ENCODE measurements at places on chromosomes 1 and 21.

- DNase-seq: no peak
These were observed 34.5 kb upstream of the RALGPS2 start for GRCh38 chr1:178690496-178690895.

- no peak for DNase-seq
These were observed 65.2 kb downstream of the FAAP20 start for GRCh38 chr1:2129256-2129943.

DNA sequence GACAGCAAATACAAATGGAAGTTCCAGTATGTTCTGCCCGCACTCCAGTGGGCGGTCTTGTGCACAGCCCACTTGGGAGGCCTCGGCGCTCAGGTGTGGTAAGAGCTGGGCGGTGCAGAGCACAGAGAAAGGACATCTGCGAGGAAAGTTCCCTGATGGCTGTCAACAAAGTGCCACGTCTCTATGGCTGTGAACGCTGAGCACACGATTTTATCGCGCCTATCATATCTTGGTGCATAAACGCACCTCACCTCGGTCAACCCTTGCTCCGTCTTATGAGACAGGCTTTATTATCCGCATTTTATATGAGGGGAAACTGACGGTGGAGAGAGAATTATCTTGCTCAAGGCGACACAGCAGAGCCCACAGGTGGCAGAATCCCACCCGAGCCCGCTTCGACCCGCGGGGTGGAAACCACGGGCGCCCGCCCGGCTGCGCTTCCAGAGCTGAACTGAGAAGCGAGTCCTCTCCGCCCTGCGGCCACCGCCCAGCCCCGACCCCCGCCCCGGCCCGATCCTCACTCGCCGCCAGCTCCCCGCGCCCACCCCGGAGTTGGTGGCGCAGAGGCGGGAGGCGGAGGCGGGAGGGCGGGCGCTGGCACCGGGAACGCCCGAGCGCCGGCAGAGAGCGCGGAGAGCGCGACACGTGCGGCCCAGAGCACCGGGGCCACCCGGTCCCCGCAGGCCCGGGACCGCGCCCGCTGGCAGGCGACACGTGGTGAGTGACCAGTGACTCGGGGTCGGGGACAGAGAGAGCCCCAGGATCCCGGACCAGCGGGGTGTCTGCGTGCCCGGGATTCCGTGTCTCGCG lies at the start of gene IL12RB2:
Gene IL12RB2, plus strand, starts transcription at position 623 of the 810 bp plus-strand sequence. CDS start 12,496 bp downstream, outside the sequence.
- DNase-seq: no peak

- DNase-seq: peak; percentile 55
These were observed 2.0 kb upstream of the EFNA4 start for GRCh38 chr1:155061381-155062150.

GRCh38 chr21:38126666-38127303 lies 130.0 kb upstream of the KCNJ15 start:
- DNase-seq: no peak

GRCh38 chr1:209815931-209816341 lies 10.0 kb upstream of the IRF6 start:
- DNase-seq: no peak

DNA sequence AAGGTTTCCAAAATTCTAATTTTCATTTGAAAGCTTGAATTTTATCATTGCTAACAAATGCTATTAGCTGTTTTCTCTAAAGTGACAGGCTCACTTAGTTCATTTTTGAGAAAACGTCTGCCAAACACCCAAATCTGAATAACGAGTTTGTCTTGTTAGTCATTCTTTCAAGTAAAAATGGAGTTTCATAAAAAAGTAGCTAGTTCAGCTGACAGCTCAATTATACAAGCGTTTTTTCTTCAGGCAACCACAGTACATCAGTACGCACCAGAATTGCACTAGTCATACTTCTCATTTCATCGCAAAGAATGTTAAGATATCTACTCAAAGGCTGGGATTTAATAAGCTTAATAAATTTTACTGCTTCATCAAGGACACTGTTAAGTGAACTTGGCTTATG lies 72.3 kb upstream of the SLFNL1 start:
- no peak for DNase-seq

DNA sequence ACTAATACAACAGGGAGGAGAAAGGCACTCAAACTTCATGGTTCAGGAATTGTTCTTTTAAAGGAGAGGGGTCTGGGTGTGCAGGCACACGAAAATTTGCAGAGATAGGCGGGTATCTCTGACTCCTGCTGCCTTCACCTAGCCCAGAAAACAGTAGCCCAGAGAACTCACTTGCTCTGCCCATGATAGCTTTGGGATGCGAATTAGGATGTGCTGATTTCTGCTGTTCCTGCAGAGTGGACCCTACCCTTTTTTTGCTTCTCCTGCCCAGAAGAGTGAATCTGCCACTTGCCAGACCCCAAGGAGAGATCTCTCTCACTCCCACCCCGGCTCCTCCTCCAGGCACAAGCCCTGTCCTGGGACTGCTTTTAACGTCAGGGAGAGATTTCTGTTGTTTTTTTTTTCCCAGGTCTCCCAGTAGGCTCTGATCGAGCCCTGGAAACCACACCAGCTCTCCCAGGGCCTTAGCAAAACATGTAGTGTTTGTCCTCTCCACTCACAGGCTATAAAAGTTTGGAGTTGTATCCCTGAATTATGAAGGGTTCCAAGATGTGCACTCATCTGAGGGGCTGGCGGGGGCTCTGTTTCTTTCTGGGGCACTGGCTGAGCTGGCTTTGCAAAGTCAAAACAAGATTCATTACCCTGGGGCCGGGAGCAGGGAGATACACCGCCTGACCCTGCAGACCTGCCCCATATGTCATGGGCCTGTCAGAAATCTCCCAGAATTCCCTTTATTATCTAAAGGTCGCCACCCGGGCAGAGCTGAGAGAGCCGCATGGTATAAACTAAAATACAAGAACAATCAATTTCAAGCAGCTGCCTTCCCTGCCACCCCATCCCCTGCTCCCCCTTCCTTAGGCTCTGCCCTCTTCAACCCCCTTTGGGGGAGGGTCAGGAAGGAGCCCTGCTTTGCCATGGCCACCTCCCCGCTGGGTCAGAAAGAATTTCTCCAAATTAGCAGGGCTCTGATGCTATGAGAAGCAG lies 17.9 kb downstream of the PLXNA2 start:
- no peak for DNase-seq

- DNase-seq: no peak
These were observed 21.3 kb upstream of the LRRC3 start for GRCh38 chr21:44433791-44434567.

DNA sequence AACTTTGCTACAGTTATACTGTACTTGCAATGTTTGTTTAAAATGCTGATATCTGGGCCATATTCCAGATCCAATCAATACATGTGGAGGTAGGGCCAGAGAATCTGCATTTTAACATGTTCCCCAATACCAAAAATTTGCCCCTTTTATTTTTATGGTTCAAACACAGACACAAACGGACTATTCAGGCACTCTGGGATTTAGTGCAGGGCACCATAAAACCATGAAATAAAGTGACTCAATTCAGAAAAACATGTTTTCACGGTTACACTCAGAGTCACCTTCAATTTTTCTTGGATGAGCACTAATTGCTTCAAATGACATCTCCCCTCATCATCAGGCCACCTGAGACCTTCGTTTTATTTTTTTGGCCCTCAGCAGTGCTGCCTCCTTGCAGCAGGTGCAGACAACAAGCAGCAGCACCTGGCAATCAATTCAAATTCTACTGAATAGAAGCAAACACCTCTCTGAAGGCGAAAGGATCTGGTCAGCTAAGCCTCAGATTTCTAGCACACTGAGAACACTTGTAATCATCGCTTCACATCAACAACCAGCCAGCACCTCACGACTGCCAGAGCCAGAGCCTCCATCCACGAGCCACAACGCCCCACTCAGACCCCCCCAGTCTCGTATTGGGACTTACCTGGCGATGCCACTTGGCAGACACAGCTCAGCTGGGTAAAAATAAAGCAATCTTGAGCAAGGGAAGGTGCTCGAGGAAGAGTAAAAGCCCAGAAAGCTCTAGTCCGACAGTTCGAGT lies 1.1 kb downstream of the ERO1B start:
- DNase-seq: no peak

GRCh38 chr21:44919913-44920693 lies 596 bp downstream of the ITGB2 start:
- no peak for DNase-seq

- no peak for DNase-seq
These were observed 87.2 kb downstream of the MAN1C1 start for GRCh38 chr1:25703671-25704266.

- DNase-seq: no peak
These were observed 72.1 kb downstream of the SYT14 start for GRCh38 chr1:210010161-210010560.

DNA sequence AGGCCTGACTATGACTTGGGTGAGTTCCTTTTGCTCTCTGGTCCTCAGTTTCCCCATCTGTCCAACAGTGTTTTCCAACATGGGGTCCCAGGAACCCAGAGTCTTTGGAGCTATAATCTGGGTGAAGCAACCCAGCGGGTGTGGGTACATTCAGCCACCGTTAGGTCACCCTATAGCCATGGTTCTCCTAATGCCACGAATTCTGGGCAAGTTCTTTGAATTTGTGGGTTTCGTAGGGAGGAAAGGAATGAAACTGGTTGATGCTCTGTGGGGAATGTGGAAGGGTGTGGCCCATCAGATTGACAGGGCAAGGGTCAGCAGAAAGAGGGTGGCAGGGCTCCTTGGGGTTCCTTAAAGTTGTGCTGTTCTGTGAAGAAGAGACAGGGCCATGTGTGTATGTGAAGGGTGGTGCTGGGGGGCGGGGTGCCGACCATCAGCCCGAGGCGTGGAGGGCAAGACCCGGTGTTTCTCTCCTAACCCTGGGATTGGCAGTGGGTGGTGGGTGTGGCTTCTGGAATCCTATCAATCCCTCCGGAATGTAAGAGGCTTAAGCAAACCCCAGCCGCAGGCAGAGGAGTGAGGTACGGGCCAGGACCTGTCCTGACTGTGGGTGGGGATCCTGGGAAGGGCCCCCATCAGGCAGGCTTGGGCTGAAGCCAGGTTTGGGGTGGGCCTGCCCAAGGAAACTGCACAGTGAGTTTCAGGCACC lies 35.5 kb upstream of the ZNF362 start:
- DNase-seq: no peak

DNA sequence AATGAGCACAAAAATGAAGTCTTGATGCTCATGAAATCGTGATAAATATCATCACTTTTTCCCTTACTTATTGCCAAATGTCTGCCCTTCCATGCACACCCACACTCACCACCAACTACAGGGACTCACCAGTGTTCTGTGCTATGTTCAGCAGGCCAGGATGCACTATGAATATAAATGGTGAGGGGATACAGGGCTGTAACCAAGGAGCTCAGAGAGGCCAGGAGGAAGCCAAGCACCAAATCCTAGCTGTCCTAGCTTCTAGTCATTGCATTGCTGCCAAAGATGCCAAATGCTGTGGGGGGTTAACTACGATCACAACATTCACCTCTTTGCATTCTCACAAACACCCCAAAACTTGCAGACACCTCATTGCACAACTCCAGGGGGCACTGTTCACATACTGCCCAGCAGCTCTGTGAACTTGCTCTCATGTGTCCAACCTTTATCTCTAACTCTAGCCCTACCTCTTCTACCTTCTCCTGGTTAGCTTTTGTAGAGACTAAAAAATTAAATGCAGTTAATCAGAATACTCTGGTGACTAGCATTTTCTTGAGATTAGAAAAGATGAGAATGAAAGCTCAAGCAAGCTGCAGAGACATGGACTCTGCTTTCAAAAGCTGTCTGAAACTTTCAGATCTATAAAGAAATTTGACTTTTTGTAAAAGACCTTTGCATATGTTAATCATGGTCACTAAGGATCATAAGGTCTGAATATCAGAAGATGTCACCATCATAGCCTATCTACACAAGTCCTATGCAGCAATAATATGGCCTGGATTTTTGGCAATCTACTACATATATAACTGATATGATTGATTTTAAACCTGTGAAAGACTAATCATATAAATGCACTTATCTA lies 13.9 kb upstream of the KIF14 start:
- DNase-seq: no peak

- no peak for DNase-seq
These were observed 75.1 kb upstream of the NRIP1 start for GRCh38 chr21:15139898-15140297.

- no peak for DNase-seq
These were observed 20.3 kb downstream of the POFUT2 start for GRCh38 chr21:45267390-45267760.

- DNase-seq: no peak
These were observed 108.2 kb downstream of the LTN1 start for GRCh38 chr21:28884481-28884880.

DNA sequence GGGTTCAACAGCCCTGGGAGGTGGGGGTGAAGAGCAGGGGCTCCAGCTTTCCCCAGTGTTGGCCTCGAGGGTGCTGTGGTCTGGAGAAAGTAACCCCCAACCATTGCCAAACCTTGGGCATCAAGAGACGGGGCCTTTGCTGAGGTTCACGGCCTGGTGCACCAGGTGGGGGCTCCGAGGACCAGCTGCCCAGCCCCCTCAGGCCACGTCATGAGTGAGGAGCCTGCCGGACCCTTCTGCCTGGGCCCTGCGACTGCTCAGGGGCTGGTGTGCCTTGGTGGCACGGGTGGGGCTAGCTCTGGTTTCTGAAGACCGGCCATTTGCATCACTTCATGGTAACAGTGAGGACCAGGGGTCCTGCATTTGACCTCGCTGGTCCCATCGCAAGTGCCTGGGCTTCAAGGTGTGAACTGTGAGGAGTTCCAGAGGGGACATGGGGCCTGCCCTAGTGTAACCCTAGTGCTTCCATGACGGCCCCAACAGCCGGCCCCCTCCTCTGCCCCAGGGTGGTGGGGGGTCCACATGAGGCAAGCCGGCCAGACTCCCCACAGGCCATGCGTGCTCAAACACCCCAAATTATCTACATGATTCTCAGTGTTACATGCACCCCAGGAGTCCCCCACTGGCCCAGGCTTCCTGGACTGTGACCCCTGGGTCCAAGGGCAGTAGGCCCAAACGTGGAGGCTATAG lies 13.5 kb downstream of the MORN1 start:
- DNase-seq: no peak

DNA sequence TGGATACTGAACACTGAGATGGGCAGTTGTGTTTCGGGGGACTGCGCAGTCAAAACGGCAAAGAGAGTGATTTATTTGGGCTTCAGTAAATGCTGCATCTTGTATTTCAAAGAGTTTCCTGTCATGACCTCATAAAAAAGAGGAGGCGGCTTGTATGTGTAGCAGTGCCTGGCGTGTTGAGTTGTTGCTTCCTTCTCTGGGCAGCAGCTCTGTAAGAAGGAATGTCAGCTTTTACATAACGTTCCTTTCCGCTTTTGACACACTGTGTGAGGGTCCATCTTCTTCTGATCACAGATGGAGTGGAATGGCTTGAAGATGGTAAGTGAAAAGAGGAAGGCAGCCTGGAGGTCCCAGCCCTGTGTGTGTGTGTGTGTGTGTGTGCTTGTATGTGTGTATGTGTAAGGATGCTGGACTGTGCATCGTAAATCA lies 941 bp downstream of the ELAVL4 start:
- DNase-seq: no peak

GRCh38 chr1:196897158-196897828 lies 9.4 kb downstream of the CFHR4 start:
- DNase-seq: no peak

DNA sequence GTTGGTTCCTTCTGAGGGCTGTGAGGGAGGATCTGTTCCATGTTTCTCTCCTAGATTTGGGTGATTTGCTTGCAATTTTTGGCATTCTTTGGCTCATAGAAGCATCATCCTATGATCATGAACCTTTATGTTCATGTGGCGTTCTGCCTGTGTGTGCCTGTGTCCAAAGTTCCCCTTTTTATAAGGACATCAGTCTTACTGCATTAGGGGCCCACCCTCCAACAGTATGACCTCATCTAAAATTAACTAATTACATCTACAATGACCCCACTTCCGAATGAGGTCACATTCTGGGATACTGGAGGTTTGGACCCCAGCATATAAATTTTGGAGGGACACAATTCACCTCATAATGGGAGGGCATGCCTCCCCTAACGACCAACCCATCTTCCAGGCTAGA lies 12.8 kb upstream of the CAMK1G start:
- DNase-seq: no peak

Measured in AG04450 (cell line).